SJSA1 (cell line): ENCODE measurements at places on chromosomes 3 and 15. TPM values are rescaled to one million over a fixed set of nuclear protein-coding genes. Genes with fewer than 3 reads are reported as not detected.

PRR20G gene
- not detected in 2 replicates for total RNA-seq

NT5DC2 gene
- total RNA-seq: 39.5 and 74.6 TPM in 2 replicates

P2RY14 gene
- not detected in 2 replicates for total RNA-seq

FOXB1 gene
- not detected in 2 replicates for total RNA-seq

AADACL2 gene
- total RNA-seq: not detected in 2 replicates

LDHAL6B gene
- total RNA-seq: not detected in 2 replicates

LYZL4 gene
- total RNA-seq: not detected in 2 replicates

CLDN11 gene
- 0.66 and 1.7 TPM in 2 replicates for total RNA-seq

TNIK gene
- 0.16 and 0.47 TPM in 2 replicates for total RNA-seq

TEX55 gene
- not detected in 2 replicates for total RNA-seq

GOLGA6A gene
- total RNA-seq: not detected in 2 replicates

DNA sequence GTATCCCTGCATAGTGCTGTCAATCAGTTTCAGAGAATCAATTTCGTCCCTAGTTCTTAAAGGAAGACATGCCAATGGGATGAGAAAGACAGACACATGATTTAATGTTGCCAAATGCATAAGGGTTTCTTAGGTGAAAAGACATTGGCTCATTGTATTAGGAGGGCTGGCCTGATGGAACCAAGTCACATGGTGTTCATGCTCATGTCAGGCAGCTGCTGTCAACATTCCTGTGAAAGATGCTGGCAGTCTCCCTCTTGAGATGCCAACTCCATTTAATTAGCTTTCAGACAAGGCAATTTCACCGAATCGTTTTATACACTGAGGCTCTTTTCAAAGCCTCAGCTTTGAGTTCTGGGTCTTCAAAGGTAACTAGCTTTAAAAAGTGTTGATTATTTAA lies 16.1 kb upstream of the IL1RAP start:
- no peaks in the 10 kb centered on the region for H3K4me1 ChIP-seq
- H3K4me3 ChIP-seq: no peak overlapping the region
- no peaks in the 10 kb centered on the region for H3K27me3 ChIP-seq

GRCh38 chr15:69181424-69181823 lies 21.0 kb downstream of the GLCE start:
- no peaks in the 10 kb centered on the region for H3K4me1 ChIP-seq
- no peak overlapping the region for H3K4me3 ChIP-seq
- no peak for DNase-seq

GRCh38 chr3:169162107-169162506 lies 501.4 kb downstream of the MECOM start:
- peaks cover 9% of the 10 kb centered on the region for H3K27me3 ChIP-seq
- H3K4me3 ChIP-seq: no peak overlapping the region
- no peak for DNase-seq
- no peaks in the 10 kb centered on the region for H3K36me3 ChIP-seq
- H3K27ac ChIP-seq: no peak overlapping the region

- H3K4me1 ChIP-seq: peaks cover 10% of the 10 kb centered on the region; the same call in 1 of the 2 replicates
- no peaks in the 10 kb centered on the region for H3K27me3 ChIP-seq
- H3K27ac ChIP-seq: no peak overlapping the region
- H3K36me3 ChIP-seq: no peaks in the 10 kb centered on the region
- no peak overlapping the region for H3K4me3 ChIP-seq
These were observed 119.1 kb downstream of the B3GALNT1 start for GRCh38 chr3:160986069-160986468.

DNA sequence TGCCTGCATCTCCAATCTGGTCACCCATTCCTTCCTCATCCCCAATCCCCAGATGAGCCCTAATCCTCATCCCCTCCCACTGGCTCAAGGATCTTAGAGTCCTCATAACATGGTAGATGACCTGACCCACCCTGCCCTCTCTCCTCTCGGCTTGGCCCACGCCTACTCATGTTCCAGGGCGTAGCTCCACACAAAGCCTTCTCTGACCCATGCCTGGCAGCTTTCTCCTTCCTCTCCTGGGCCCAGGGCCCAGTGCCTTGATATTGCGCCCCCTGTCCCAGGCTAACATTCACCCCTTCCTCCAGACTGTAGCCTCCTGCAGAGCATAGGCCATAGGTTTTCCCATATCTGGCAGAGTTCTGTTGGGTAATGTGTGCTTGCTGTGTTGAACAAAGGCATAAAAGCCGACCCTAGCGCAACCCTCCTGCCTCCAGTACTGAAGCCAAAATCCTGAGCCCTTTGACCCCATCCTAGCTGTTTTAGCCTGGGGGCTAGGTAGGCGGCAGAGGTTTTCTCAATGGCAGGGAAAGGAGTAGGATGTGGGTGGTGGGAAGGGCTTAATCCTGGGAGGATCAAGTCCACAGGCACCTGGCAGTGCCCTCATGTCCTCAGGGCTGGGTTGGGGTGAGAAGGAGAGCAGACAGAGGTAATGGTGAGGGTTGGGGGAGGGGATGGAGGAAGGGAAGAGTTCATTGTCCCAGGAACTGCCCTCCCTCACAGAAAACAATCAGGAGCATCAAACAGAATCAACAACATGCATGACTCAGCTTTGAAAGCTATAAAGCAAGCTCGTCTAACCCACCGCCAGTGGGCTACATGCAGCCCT lies 35.5 kb downstream of the MESD start:
- H3K36me3 ChIP-seq: peaks cover 4% of the 10 kb centered on the region; the same call in 1 of the 2 replicates
- no peak overlapping the region for H3K4me3 ChIP-seq
- no peak for DNase-seq
- peaks cover 24% of the 10 kb centered on the region for H3K4me1 ChIP-seq
- H3K27ac ChIP-seq: no peak overlapping the region
- H3K27me3 ChIP-seq: no peaks in the 10 kb centered on the region

- H3K4me1 ChIP-seq: no peaks in the 10 kb centered on the region
- H3K4me3 ChIP-seq: no peak overlapping the region
- H3K36me3 ChIP-seq: no peaks in the 10 kb centered on the region
These were observed 46.5 kb upstream of the LARS2 start for GRCh38 chr3:45341876-45342275.

GRCh38 chr3:106862067-106862466 lies 515.2 kb upstream of the CCDC54 start:
- no peak overlapping the region for H3K4me3 ChIP-seq
- DNase-seq: peak; percentile 48
- no peaks in the 10 kb centered on the region for H3K27me3 ChIP-seq
- H3K36me3 ChIP-seq: no peaks in the 10 kb centered on the region

- H3K4me3 ChIP-seq: no peak overlapping the region
- peaks cover 27% of the 10 kb centered on the region for H3K4me1 ChIP-seq
- DNase-seq: peak; percentile 53
- H3K27ac ChIP-seq: peak overlapping the region; percentile 57
These were observed 88.9 kb upstream of the CCNL1 start for GRCh38 chr3:157248590-157249422.

GRCh38 chr15:39287322-39288195 lies 293.3 kb upstream of the THBS1 start:
- no peak overlapping the region for H3K4me3 ChIP-seq
- H3K27ac ChIP-seq: peak overlapping the region; percentile 39
- peak; percentile 66 for DNase-seq
- H3K4me1 ChIP-seq: peaks cover 58% of the 10 kb centered on the region
- H3K36me3 ChIP-seq: no peaks in the 10 kb centered on the region

DNA sequence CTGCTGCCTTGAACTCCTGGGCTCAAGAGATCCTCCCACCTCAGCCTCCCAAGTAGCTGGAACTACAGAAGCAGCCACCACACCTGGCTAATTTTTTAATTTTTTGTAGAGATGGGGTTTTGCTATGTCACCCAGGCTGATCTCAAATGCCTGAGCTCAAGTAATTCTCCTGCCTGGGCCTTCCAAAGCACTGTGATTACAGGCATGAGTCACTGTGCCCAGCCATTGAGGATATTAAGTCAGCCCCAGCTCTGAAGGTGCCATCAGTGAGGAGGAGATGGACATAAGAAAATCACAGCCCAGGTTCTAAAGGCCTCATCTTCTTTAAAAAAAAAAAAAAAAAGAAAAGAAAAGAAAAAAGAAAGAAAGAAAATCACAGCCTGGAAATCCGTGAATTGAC lies 26.6 kb upstream of the PSTPIP1 start:
- no peak overlapping the region for H3K27ac ChIP-seq
- peaks cover 17% of the 10 kb centered on the region for H3K27me3 ChIP-seq
- no peak overlapping the region for H3K4me3 ChIP-seq
- H3K4me1 ChIP-seq: peaks cover 4% of the 10 kb centered on the region

- 0 out of 2 replicates have a peak, but pooled peaks cover 2% of the 10 kb centered on the region for H3K4me1 ChIP-seq
- no peak overlapping the region for H3K4me3 ChIP-seq
- H3K36me3 ChIP-seq: no peaks in the 10 kb centered on the region
These were observed 74.9 kb downstream of the OSBPL10 start for GRCh38 chr3:31906182-31906581.
